ENCODE measurements at places on chromosomes 6 and 20. TPM values are rescaled to one million over a fixed set of nuclear protein-coding genes. Genes with fewer than 3 reads are reported as not detected.

The CST1 gene
- total RNA-seq = not detected

The SLC22A16 gene
- total RNA-seq = not detected

The OR2J3 gene
- not detected for total RNA-seq

The TP53TG5 gene
- not detected for total RNA-seq

The BMP5 gene
- not detected for total RNA-seq

The TSPYL1 gene
- total RNA-seq = 83.4 TPM

The CLPSL2 gene
- not detected for total RNA-seq

The SYNGAP1 gene
- total RNA-seq = 7.6 TPM

The TFAP2B gene
- total RNA-seq = under 0.01 TPM

The GSTA3 gene
- total RNA-seq = not detected

The C20orf144 gene
- 0.18 TPM for total RNA-seq

Data from fibroblast of the aortic adventitia (primary cell).